ENCODE measurements at places on chromosomes 2 and 18.

DNA sequence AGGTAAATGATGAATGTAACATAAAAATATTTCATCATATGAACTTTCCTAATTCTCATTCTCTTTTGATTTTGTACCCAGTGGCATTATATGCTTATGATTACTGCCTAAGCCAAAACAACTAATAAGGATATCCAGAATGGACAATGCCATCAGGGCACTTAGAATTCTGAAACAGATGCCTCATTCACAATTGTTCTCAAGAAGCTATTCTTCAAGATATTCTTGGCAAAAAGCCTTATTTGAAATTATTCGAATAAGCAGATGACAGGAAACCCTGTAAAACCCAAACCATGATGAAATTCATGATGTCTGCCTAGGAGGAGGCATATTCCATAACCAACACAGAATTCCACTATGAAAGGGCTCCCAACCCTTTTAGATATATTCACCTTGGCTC, 353.2 kb upstream of the TRIB2 start:
- H3K27me3 ChIP-seq: no peaks in the 10 kb centered on the region
- H3K4me3 ChIP-seq: no peak overlapping the region
- no peak overlapping the region for H3K27ac ChIP-seq
- no peak for DNase-seq
- no peaks in the 10 kb centered on the region for H3K36me3 ChIP-seq

DNA sequence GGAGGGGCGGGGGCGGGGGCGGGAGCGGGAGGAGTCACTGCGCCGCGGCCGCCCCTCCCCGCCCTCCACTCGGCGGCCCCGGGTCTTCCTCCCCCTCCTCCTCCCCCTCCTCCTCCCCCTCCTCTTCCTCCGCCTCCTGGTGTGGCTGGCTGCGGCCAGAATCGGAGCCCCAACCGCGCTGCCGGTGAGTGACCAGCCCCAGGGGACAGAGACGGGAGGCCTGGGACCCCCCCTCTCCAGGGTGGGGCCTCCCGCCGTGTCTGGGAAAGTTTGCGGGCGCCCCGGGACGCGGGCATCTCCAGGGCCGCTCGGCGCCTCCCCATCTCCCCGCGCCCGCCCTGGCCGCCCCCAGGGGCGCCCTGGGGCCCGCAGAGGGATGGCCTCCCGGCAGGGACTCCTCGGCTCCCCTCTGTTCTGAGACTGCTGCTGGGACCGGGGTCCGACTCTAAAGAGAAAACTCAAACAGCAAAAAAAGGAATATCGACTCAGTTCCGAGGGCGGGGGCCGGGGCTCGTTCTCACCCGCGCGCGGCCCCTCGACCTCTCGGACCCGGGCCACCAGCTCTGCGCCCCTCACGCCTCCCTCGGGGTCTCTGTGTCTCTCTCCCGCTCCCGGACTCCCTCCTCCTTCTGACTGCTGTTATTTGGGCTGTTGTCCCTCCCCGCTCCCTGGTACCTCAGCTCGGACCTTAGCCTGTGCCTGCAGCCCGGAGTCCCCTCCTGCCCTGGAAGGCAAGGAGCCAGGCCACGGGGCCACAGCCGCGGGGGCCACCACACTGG, at the start of gene STON1:
STON1 (plus strand) TSS at position 122 of the 779 bp plus-strand sequence. CDS start 50,480 bp downstream, outside the sequence.
- peak within 1 kb of the TSS; percentile 65 for H3K27ac ChIP-seq
- no peaks in the 10 kb centered on the region for H3K27me3 ChIP-seq
- peak within 1 kb of the TSS; percentile 70 for H3K4me3 ChIP-seq

DNA sequence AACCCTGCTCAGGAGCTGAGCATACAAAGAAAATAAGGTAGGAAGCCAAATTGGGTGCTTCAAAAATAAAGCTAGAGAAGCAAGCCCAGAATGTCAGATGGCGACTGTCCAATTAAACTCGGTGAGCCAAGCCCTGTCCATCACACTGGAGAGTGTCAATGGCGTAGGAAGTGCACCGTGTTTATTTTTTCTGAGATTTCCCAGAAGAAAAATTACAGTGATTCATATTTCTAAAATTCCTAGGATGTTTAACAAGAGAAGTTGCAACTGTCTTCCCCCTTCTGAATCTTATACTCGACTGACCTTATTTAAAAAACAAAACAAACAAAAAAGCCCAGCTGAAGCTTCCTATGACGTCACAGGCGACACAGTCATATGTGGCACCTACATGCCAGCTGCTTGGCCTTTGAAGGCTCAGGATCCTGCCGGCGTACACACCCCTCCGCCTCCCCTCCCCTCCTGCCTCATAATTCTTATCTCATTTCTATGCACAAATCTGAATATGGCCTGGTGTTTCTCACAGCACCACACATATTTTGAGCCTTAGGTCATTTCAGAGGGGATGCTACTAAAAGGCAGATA, 60.8 kb downstream of the MBP start:
- no peaks in the 10 kb centered on the region for H3K36me3 ChIP-seq
- peak overlapping the region; percentile 58 for H3K27ac ChIP-seq
- H3K4me3 ChIP-seq: no peak overlapping the region
- DNase-seq: peak; percentile 75
- H3K4me1 ChIP-seq: no peaks in the 10 kb centered on the region

- no peaks in the 10 kb centered on the region for H3K36me3 ChIP-seq
- H3K27ac ChIP-seq: no peak overlapping the region
- H3K4me3 ChIP-seq: no peak overlapping the region
- DNase-seq: no peak
- no peaks in the 10 kb centered on the region for H3K4me1 ChIP-seq
Measured at GRCh38 chr2:181198183-181198864, 217.9 kb downstream of the UBE2E3 start.

DNA sequence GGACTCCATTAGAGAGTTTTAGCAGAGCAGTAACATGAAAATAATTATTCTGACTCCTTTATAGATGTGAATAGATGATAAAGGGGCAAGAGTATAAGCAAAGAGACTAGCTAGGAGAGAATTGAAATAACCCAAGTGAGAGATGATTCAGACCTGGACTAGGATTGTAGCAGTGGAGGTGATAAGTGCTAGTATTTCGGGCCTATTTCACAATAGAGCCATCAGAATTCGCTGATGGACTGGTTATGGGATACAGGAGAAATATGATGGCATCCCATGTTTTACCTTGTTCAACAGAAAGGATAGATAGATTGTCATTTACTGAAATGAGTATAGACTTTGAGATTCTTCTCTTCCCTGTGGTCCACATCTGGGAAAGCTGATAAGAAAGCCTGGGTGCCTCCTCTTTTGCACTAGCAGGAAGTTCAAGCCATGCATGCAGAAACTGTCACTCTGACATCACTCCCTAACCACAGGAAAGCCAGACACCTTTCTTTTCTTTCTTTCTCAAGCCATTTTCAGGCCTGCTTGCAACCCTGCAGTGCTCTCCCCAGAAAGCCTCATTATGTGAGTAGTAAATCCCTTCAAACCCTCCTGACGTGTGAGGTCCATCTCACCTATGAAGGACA, 25.3 kb downstream of the DYNAP start:
- no peaks in the 10 kb centered on the region for H3K4me1 ChIP-seq
- H3K36me3 ChIP-seq: no peaks in the 10 kb centered on the region
- H3K4me3 ChIP-seq: no peak overlapping the region

- no peaks in the 10 kb centered on the region for H3K36me3 ChIP-seq
- no peak overlapping the region for H3K4me3 ChIP-seq
- DNase-seq: no peak
- no peaks in the 10 kb centered on the region for H3K4me1 ChIP-seq
- no peak overlapping the region for H3K27ac ChIP-seq
Measured at GRCh38 chr2:72236445-72237067, 88.9 kb upstream of the CYP26B1 start.

- H3K4me1 ChIP-seq: no peaks in the 10 kb centered on the region
- no peak overlapping the region for H3K27ac ChIP-seq
- peaks cover 2% of the 10 kb centered on the region for H3K27me3 ChIP-seq
- no peak for DNase-seq
- no peak overlapping the region for H3K4me3 ChIP-seq
Measured at GRCh38 chr2:168286535-168286934, 39.1 kb upstream of the STK39 start.

DNA sequence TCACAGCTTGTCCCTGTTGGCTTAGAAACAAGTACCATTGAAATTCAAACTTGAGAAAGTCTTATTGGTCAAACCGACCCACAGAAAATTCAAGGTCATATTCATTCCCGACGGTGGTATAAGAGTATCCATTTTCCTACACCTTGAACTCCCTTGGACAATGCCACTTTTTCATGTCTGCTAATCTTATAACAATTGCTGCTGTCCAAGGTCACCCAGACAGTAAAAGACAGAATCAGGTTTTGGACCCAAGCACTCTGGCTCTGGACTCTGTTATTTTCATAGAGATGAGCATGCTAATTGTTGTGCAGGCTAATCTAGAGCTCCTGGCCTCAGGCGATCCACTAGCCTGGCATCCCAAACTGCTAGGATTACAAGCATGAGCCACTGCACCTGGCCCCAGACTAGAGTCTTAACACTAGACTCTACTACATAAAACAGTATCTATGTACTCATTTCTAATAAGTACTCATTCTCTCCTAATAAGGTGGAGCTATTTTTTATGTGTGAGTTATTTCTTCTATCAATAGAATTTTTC, 57.8 kb downstream of the C2orf76 start:
- H3K27ac ChIP-seq: no peak overlapping the region
- no peaks in the 10 kb centered on the region for H3K36me3 ChIP-seq
- H3K4me3 ChIP-seq: no peak overlapping the region
- DNase-seq: no peak
- no peaks in the 10 kb centered on the region for H3K4me1 ChIP-seq
- H3K27me3 ChIP-seq: no peaks in the 10 kb centered on the region

- H3K27ac ChIP-seq: peak overlapping the region; percentile 6
- DNase-seq: peak; percentile 80
- H3K27me3 ChIP-seq: no peaks in the 10 kb centered on the region
- H3K36me3 ChIP-seq: no peaks in the 10 kb centered on the region
- no peak overlapping the region for H3K4me3 ChIP-seq
Measured at GRCh38 chr2:157840568-157841156, 35.5 kb downstream of the ACVR1 start.

DNA sequence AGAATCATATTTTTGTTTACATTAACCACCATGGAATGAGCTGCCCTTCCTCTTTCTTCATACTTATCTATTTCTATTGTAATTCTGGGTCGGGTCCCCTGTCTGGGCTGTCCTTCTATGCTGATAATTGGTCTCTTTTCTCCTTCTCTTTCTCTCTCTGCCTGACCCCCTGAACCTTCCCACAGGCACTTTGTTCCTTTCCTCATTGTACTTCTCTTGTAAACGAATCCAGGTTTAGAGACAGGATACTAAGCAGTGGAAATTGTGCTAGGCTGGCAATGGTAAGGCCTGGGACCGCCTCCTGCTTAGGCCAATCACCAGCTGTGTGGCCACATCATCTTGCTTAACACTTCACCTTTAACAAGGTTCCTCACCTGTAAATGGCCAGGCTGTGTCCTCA, 137.0 kb downstream of the ZNF532 start:
- H3K27me3 ChIP-seq: no peaks in the 10 kb centered on the region
- no peak overlapping the region for H3K27ac ChIP-seq
- DNase-seq: no peak
- H3K36me3 ChIP-seq: no peaks in the 10 kb centered on the region

DNA sequence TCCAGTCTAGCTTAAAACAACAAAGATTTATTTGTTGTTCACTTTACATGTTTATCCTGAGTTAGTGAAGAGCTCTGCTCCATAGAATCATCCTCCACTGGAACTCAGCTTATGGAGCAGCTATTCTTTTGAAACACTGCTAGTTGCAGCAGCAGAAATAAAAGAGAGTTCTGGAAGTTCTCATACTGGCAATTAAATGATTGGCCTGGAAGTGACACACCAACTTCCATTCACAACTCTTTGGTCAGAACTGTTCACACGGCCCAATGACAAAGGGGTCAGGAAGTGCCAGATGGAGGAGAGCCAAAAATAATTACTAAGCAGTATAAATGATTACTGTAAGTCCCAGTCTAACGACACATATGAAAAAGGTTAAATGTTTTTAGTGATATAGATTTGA, 39.1 kb downstream of the FBXO11 start:
- no peak for DNase-seq
- H3K4me1 ChIP-seq: no peaks in the 10 kb centered on the region
- no peaks in the 10 kb centered on the region for H3K36me3 ChIP-seq
- no peaks in the 10 kb centered on the region for H3K27me3 ChIP-seq

GRCh38 chr2:79453918-79454317, 58.9 kb upstream of the CTNNA2 start:
- H3K27ac ChIP-seq: no peak overlapping the region
- H3K27me3 ChIP-seq: no peaks in the 10 kb centered on the region
- no peak overlapping the region for H3K4me3 ChIP-seq
- no peaks in the 10 kb centered on the region for H3K4me1 ChIP-seq

DNA sequence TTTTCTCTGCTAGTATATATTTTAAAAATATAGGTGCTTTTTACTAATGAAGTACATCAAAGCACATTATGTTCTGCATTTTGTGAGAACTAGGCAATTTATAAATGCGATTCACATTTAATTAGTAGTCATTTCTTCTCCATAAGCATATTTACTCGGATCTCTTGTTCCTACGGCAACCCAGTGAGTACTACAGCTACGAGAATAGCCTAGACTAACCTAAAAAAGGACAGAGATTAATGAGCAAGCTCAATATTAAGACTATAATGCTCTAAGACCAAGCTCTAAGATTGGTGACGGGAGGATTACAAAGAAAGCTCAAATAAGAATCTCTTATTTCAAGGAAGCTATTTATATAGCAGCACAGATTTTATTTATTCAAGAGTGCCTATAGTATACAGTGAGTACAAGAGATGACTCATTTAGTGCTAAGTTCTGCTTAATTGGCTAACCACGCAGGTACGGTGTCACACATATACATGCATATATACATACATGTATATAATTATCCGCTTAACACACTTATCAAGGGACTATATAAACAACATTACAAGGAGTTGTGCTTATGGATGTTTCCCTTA, 364.7 kb downstream of the GPD2 start:
- no peaks in the 10 kb centered on the region for H3K4me1 ChIP-seq
- no peak overlapping the region for H3K27ac ChIP-seq
- peaks cover 2% of the 10 kb centered on the region for H3K27me3 ChIP-seq
- no peak for DNase-seq
- no peaks in the 10 kb centered on the region for H3K36me3 ChIP-seq

DNA sequence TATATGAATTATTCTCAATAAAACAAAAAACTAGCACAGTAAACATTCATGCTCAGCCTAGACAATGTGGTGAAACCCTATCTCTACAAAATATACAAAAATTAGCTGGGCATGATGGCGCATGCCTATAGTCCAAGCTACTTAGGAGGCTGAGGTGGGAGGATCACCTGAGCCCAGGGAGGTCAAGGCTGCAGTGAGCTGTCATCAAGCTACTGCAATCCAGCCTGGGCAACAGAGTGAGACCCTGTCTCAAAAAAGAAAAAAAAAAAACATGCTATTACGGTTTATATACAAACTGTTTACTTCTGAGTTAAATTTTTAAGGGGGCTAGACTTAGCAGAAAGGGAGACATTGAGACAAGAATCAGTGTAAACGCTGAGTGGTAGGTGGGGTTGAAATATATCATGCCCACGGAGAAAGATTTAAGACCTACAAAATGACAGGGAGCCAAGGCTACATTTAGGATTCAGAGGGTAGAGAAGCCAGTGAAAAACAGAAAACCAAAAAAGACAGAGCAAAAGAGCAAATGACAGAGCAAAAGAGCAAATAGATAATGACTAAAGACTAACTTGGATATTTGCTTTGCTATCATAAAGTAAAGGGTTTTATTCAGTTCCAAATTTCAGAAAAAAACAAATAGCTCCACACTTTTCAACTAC, 7.5 kb downstream of the TTC32 start:
- no peaks in the 10 kb centered on the region for H3K27me3 ChIP-seq
- no peaks in the 10 kb centered on the region for H3K36me3 ChIP-seq
- no peak overlapping the region for H3K4me3 ChIP-seq
- no peak overlapping the region for H3K27ac ChIP-seq

Data from aorta (tissue), 5 donors.